HS-27A (cell line): ENCODE measurements at places on chromosomes 5 and 9.

GRCh38 chr5:5005353-5005752 is 134.8 kb upstream of the ADAMTS16 start:
- DNase-seq = no peak

- no peak for DNase-seq
Measured at GRCh38 chr9:94079236-94079635, 5.0 kb upstream of the PTPDC1 start.

DNA sequence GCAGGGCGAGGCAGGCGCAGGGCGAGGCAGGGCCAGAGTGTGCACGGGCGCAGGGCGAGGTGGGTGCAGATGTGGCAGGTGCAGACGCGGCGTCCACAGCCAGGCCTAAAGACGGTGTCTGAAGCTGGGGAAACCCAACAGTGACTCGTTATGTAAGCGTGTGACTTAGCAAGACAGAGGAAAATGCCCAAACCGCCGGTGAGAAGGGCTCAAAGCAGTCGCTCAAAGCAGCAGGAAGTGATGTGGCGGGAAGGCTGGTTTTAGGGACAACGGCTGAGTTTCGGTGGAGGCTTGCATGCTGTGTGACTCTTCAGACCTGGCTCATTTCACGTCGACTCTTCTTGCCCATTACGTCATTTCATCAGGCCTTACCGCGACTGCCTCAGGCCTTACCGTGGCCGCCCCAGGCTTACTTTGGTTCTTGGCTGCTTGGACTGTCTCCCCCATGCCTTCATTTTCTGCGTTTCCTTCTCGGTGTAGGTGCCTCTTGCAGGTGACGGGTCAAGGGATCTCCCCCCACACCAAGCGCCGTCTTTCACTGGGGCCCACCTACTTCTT is 50.5 kb upstream of the EXOC3 start:
- no peak for DNase-seq

GRCh38 chr5:80408484-80409366 is 861 bp downstream of the ZFYVE16 start:
- DNase-seq = no peak

- no peak for DNase-seq
Measured at GRCh38 chr5:66469684-66470083, 126.5 kb upstream of the MAST4 start.

- DNase-seq = peak; percentile 11
Measured at GRCh38 chr5:116492016-116492623, 82.5 kb downstream of the SEMA6A start.

GRCh38 chr5:102690910-102691309 is 64.2 kb upstream of the PAM start:
- DNase-seq = no peak

- DNase-seq = no peak
Measured at GRCh38 chr9:35035851-35036701, 36.3 kb downstream of the VCP start.

- peak; percentile 51 for DNase-seq
Measured at GRCh38 chr9:100505564-100506159, 32.7 kb downstream of the TMEFF1 start.

GRCh38 chr5:122163121-122164069 is 34.0 kb downstream of the ZNF474 start:
- no peak for DNase-seq

- no peak for DNase-seq
Measured at GRCh38 chr9:90035471-90035870, 430.7 kb downstream of the GADD45G start.

GRCh38 chr9:83440641-83441040 is 97.6 kb downstream of the FRMD3 start:
- no peak for DNase-seq

DNA sequence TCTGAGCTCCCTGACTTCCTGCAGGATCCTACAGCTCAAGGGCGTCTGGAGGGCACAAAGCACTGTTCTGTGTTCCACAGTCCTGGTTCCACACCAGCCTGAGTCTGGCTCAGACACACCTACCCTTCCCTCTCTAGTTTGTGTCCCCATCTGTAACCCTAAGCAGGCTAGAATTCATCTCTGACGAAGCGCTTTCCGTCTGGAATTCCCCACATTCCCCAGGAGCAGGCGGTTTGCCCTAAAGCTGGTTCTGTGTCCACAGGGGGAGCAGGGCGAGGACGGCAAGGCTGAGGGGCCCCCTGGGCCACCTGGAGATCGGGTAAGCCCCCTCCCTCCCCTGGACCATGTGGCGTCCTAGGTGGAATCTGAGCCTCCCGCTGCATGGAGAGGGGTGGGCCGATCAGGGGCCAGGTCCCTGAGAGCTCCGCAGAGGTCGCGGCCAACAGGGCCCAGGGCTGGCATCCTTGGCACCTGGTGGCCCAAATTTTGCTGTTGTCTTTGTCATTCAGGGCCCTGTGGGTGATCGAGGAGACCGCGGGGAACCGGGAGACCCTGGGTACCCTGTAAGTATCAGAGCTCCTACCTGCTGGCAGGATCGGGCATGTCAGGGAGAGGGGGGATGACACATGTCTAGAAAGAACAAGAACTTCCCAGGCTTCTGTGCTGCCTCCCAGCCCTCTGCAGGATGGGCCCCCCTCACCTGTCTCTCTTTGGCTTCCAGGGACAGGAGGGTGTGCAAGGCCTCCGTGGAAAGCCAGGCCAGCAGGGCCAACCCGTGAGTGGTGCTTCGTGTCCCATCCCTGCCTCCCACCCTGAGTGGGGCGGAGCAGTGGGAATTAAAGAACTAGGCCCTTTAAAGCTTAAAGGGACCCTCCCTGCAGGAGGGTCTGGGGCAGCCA is 34.5 kb upstream of the ORM1 start:
- no peak for DNase-seq

GRCh38 chr9:71758277-71758676 is 10.0 kb downstream of the CEMIP2 start:
- DNase-seq = no peak

GRCh38 chr9:114688379-114688778 is 6.4 kb upstream of the TEX48 start:
- DNase-seq = no peak

DNA sequence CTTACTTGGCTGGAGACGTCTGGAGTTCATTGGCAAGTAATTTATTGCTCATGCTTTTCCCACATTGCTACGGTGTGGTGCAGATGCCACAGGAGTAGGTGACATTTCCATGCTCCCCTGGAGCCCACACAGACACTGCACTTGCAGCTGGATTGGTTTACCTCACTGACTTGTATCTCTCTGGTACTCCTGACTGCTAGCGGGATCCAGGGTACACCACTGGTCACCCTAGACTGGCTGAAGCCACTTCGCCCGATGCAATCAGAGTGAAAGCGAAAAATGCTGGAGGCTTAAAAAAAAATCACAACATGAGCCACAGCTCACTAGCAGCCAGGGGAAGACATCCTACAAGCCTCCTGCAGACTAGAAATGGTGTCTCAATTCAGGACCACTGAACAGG is 32.6 kb upstream of the SLIT3 start:
- no peak for DNase-seq

DNA sequence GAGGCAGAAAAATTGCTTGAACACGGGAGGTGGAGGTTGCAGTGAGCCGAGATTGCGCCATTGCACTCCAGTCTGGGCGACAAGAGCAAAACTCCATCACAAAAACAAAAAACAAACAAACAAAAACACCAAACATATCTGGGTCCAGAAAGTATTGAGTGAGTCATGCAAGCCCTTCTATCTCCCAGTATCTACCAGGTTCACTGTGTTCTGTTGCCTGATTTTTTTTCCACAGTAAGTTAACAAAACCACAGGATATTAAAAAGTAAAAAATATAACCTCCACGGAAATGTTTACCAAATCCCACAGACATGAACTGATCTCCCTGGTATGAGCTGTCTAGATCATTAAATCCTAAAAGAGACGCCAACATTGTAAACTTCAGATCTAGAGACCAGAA is 94.4 kb downstream of the ANKH start:
- no peak for DNase-seq

- no peak for DNase-seq
Measured at GRCh38 chr5:179343719-179344430, 1.4 kb downstream of the ADAMTS2 start.

GRCh38 chr9:96183751-96184150 is 118.2 kb downstream of the HSD17B3 start:
- DNase-seq = no peak

- DNase-seq = no peak
Measured at GRCh38 chr5:175591293-175591692, 66.6 kb upstream of the HRH2 start.

DNA sequence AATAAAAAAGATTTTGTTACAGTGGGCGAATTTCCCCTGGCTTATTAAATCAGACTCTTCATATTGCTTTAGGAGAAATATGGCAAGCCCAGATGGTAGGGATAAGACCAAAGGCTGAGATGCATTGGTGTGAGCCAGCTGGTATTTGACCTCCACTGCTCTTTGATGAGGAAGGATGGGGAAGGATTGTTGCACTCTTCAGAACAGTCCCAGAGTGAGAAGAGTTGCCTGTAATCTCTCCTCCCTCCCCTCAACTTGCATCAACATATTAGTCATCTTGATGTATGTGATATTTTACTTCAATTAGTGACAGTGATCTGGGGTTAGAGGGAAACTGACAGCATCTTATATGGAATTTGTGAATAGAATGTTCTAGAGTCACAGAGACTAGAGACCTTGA is 136.6 kb downstream of the ADAMTS12 start:
- DNase-seq = no peak

- DNase-seq = no peak
Measured at GRCh38 chr5:133246376-133247150, 194.8 kb downstream of the HSPA4 start.
